ENCODE measurements at places on chromosomes 2 and 18.

- DNase-seq, result no peak
These were observed 844 bp upstream of the VSNL1 start for GRCh38 chr2:17539611-17540092.

DNA sequence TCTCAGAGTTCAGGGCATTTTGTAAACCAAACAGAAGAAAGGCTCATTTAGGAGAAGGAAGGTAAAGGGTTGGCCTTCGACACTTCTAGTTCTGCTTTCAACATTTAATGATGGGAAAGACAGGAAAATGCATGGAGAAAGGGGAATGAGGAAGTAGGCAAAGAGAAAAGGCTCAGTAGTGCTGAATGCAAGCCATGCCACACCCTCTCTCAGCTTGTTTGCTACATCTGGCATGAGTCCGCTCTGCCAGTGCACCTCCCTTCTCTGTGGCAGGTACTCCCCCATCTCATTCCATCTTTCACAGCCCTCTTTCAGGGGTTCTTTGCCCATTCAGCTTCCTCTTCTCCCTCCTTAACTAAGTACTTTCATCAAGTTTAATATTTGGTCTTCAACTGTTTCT is 120.9 kb upstream of the ITGB6 start:
- DNase-seq, result no peak

DNA sequence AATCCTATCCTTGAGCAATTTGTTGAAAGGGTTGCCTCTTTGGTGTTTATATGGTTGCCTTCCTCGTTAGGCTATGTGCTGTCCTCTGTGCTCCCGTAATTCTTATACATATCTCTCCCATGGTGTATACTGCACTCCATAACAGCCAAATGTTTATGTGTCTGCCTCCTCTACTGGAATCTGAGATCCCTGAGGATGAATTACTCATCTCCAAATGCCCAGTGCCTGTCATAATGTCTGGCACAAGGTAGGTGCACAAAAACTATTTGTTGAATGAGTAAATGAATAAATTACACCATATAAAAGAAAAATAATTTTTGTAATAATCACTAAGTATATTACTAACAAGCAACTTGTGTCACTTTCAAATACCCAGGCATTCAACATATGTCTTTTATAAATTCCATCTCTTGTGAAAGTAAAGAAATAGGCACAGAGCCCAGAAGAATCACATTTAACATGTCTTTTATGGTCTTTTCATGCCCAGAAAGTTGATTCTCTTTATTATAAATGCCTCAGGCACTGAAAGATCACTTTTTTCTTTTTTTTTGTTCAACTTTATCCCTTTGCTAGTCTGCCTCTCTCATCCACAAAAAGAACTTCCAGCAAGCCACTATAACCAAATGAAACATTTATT is 164.9 kb downstream of the CCDC148 start:
- DNase-seq, result no peak

GRCh38 chr2:96251721-96252292 is 14.0 kb downstream of the TMEM127 start:
- DNase-seq, result no peak

GRCh38 chr2:30931841-30932407 is 124.7 kb upstream of the CAPN13 start:
- DNase-seq, result no peak

GRCh38 chr2:30981510-30981909 is 156.7 kb downstream of the GALNT14 start:
- no peak for DNase-seq

DNA sequence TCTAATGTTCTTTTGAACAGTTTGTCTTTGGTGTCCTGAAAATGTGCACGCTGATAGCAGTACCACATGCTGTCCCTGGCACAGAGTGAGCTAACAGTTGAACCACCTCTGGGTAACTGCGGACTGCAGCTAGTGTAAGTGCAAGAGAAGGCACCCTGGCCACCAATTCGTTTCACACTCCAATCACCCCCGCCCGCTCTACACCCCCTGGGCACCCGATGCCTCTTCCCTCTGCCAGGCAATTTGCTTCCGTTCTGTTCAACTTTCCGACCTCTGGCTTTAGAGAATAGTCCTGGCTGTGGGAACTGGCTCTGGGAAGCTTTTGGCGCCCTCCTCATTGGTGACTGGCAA is 1.4 kb downstream of the DOCK10 start:
- DNase-seq, result no peak

DNA sequence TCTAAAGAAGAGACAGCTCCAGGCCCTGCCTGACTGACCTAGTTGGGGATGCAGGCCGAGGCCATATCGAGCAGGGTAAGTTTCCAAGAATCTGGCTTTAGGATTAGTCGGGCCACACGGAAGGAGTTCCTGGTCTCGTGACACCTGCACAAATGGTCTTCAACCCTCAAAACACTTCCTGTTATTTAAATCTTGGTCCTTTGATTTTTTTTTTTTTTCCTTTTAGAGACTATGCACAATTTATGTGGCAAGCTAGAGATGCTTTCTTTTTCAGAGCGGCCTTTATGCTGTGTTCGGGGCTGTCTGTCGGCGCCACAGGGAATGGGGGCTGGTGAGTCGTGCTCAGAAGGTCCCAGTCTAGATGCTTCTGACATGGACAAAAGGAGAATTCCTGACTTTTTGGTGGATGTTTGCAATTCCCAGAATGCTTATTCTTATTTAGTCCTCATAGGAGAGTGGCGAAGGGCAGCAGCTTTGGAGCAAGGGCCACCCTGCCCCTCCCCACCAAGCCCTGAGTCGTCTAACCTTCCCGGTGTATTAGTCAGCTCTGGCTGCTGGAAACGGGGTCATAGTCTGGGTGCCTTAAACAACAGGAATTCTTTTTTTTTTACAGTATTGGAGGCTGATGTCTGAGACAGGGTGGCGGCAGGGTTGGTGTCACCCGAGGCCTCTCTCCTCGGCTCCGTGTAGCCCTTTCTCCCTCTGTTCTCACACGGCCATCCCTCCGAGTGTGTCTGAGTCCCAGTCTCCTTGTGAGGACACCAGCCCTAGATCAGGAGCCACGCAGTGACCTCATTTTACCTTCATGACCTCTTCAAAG is 27.4 kb downstream of the HPCAL1 start:
- DNase-seq, result no peak

DNA sequence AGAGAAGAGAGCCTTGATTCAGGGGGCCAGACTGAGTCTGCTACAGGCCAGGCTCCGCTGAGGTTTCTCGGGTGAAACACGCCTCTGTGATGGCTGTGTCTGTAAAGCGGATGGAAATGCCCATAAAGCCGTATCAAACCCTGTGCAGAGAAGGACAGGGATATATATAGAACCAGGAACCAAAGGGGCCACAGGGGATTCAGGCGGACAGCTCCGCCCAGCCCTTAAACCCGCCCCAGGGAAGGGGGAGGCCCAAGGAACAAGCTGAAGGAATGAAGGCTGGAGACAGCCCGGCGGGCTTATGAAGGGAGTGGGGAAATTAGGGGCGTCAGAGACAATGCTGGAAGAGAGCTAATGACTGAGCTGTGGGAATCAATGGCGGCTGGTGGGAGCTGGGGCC is 42.1 kb downstream of the NHEJ1 start:
- no peak for DNase-seq

Data from stimulated activated CD4-positive, alpha-beta T cell treated with anti-CD3 and anti-CD28 coated beads, Interleukin-1b, Interleukin-23, amount 100 ng/mL, for 1 hour (primary cell).